ENCODE measurements at places on chromosomes 1 and 21. TPM values are rescaled to one million over a fixed set of nuclear protein-coding genes. Genes with fewer than 3 reads are reported as not detected.

The ARHGEF10L gene
- 89.8 TPM for total RNA-seq

The SLAMF8 gene
- total RNA-seq = not detected

The KLHDC9 gene
- 10.9 TPM for total RNA-seq

The TCHH gene
- 0.49 TPM for total RNA-seq

The PHTF1 gene
- total RNA-seq = 107 TPM

The SPRR2G gene
- not detected for total RNA-seq

The WDR64 gene
- not detected for total RNA-seq

- DNase-seq = no peak
These were observed 22.3 kb downstream of the THEM4 start for GRCh38 chr1:151887028-151887427.

- DNase-seq = no peak
These were observed 76.0 kb upstream of the C1orf174 start for GRCh38 chr1:3975903-3976630.

- DNase-seq = no peak
These were observed 6.3 kb upstream of the FOXO6 start for GRCh38 chr1:41354956-41355355.

GRCh38 chr1:231419738-231420298 is 2.3 kb downstream of the EGLN1 start:
- DNase-seq = no peak

- DNase-seq = no peak
These were observed 7.4 kb upstream of the TIAM1 start for GRCh38 chr21:31351438-31351837.

DNA sequence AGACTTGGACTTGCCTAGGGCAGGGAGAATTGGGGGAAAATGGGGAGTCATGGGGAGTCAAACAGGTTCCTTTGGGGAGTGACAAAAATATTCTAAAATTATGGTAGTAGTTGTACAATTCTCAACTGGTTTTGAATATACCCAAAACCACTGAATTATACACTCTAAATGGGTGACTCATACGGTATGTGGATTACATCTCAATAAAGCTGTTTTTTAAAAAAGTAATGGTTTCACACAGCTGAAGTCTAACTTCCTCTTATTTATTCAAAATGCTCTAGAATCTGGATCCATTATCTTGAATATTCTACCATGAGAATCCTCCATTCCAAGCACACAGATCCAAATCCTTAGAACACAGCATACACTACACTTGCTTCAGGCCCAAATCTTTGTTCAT is 11.1 kb downstream of the EIF4G3 start:
- DNase-seq = no peak

GRCh38 chr1:58059789-58060188 is 486.7 kb downstream of the OMA1 start:
- DNase-seq = no peak

GRCh38 chr1:84781946-84782771 is 91.9 kb upstream of the SSX2IP start:
- peak; percentile 79 for DNase-seq

GRCh38 chr1:236685917-236686814 is at the start of gene ACTN2:
TSS of gene ACTN2 (plus strand) at chr1:236686499. CDS start at chr1:236686674, 175 bp downstream.
- DNase-seq = peak; percentile 70

GRCh38 chr1:67405473-67406245 is 24.5 kb downstream of the SERBP1 start:
- no peak for DNase-seq

GRCh38 chr1:31977385-31978131 is 36.1 kb upstream of the KHDRBS1 start:
- DNase-seq = peak; percentile 60

- DNase-seq = no peak
These were observed 379.7 kb upstream of the DAB1 start for GRCh38 chr1:57803586-57803985.

DNA sequence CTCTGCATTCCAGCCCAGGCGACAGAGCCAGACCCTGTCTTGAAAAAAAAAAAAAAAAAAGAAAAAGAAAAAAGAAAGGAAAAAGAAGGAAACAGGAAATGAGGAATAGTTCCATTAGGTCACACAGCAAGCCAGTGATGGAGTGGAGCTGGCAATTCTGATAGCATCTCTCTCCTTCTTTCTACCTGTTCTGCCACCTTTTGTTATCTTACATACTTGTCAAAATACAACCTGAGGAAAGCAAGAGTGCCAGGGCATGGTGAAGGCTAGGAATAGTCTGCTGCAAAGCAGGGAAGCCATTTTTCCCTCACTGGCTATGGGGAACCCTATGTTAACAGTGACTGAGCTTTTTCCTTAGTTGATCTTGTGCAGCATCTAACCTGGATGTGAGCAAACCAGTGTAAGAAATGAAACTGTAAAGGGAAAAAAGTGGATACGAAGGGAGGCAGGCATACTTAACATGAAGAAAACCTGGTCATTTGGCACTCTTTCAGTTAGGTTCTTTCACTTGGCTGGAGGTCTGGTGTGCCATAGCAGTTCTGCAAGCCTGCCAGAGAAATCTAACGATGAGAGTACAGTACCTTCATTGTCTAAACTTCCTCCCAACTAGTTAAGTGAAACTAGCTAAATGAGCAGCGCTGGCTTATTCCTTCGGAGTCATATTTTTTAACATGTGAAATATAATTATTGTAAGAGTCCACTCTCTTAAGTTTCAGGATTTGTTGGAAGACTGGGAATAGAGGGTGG is 17.9 kb upstream of the THEM5 start:
- no peak for DNase-seq

DNA sequence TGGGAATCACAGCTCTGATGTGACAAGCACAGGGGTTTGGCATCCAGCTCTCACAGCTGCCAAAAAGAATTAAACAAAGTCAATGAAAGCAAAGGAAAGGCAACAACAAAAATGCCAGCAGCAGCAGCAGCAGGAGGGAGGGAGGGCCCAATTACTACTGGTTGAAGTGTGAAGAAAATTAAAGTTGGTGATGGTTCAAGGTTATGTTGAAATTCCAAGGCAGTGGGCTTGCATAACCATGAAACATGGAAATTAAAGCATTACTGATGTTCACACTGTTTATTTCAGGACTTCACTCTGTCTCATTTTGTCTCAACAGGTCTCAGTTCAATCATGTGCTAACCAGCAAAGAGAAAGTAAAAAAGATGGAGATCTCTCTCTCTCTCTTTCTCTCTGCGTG is 220.3 kb upstream of the LYPLAL1 start:
- DNase-seq = no peak

DNA sequence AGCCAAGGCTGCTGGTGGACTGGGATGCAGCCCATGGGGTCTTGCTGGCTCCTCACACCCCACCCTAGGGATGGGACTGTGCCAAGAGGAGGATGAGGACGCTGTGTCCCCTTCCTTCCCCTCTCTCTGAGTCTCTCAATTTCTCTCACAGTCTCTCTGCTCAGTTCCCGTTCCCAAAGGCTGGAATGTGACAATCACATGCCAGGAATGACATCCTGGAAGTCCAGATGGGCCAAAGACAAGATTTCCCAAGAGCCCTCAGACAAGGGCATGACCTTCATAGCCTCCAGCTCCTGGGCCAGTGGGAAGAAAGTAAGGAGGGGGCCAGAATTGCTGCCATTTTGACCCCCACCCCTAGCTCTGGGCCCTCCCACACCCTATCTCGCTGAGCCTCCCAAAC is 7.6 kb upstream of the CDCP2 start:
- DNase-seq = no peak

- DNase-seq = no peak
These were observed 879 bp downstream of the CPTP start for GRCh38 chr1:1325288-1326074.

DNA sequence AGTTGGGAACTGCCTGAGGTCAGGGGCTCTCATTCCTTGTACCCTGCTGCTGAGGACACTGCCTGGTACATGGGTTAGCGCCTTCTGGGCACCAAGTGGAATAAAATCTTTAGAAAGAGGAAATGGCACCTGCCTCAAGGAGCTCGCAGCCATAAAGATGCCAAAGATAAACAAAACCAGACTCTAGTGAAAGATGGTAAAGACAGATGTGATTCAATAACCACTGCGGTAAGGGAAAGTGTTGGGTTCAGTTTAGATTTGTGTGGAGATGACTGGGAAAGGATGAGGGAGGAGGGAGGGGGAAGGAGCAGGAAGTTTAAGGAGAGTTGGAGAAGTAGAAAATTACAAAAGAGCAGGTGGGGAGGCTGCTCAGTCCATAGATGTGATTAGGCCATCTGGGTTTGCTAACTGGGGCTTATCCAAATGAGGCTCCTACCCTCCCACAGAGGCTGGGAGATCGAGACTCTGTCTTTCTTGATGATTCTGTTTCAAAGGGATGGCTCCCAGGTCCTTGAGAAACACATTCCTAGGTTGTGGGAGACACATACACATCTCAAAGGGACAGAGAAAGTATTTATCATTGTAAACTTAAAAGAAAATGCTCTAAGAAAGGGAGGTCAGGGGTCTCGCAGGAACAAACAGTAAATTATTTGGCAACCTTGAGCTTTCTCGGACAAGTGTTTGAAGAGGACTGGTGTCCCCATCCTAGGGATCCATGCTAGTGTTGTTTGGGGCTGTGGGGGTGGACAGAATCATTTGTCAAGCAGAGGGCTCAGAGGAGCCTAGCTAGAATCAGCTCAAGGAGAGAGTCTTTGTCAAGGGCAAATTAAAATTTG is 65.7 kb upstream of the MORC3 start:
- DNase-seq = no peak

DNA sequence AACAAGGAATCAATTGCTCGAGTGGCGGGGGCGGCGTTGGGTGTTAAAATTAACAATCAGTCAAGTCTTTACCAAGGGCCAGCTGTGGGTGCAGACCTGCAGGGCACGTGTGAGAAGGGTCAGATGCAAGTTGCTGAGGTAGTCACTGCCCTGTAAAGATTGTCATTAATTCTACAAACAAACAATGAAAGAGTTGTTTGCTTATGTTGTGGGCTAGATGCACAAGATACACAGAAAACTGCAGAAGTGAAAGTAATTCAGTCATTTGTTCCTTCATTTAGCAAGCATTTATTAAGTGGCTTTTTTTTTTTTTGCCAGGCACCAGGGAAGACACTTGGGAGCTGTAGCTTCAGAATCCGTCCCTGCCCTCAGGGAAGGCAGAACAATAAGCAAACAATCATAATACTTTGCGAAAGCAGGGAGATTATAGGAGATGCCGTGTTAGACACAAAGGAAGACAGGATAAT is 79.5 kb downstream of the NR5A2 start:
- no peak for DNase-seq
